ENCODE measurements at places on chromosomes 4 and X.

DNA sequence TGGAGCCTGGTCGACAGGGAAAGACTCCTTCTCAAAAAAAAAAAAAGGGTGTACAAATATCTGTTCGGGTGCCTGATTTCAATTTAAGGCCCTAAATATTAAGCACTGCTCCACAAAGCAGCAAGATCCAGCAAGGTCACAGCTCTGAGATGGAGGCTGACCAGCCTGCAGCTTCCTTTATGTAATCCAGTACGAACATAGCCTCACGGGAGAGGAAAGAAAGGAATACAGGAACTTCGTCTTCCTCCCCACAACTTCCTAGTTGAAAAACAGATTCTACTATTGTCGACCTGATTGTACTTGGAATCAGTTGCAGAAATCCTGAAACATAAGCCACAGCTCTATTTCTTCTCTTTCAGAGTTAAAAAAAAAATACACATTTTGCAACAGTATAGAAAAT is 53.5 kb upstream of the TBC1D9 start:
- DNase-seq, result no peak

GRCh38 chr4:48635980-48636379 is 144.1 kb downstream of the FRYL start:
- DNase-seq, result no peak

DNA sequence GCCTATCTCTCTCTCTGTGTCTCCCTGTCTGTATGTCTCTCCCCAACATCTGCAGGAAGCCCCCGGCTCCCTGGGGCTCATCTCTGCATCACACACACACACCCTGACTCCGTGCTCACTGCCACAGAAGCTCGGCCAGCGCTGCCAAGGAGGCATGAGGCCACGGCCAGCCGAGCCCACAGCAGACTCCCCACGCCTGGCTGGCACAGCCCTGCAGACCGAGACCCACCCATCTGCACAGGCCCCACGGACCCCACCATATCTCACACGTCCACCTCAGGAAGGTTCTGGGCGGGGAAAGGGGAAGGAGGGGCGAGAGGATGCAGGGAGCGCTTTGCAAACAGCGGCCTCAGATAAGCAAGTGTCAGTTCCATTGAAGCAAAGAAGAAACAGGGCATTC is 28.5 kb upstream of the SLC25A6 start:
- no peak for DNase-seq

GRCh38 chrX:110402091-110402849 is 43.6 kb downstream of the RTL9 start:
- DNase-seq, result no peak

DNA sequence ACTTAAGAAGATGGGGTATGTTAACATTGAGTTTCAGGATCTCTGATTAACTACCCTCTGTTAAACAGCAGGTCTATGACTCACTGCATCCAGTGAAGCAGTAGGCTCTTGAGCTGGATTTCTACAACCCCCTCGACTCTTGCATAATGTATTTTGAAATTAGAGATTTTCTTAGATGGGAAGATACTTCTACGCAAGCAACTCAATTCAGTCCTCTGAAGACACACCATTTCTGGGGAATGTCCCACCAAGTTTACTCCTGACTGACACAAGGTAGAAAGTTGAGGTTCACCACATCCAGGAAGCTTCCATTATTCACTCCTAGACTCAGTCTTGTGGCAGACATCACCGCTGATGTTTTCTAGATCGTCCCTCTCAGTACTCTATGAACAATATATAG is 12.9 kb downstream of the PALLD start:
- no peak for DNase-seq

DNA sequence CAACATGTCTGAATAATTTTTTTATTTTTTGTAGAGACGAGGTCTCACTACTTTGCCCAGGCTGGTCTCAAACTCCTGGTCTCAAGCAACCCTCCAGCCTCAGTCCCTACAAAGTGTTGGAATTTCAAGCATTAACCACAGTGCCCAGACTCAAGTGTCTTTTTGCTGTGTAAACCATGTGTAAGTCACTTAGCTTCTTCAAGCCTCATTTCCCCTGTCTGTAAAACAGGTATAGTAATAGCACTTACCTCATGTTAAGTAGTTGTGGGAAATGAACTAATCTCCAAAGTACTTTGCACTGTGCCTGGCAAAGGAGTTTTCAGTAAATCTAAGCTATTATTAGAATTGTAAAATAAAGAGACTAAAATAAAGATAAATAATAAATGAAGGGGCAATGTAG is 35.7 kb downstream of the STBD1 start:
- no peak for DNase-seq

DNA sequence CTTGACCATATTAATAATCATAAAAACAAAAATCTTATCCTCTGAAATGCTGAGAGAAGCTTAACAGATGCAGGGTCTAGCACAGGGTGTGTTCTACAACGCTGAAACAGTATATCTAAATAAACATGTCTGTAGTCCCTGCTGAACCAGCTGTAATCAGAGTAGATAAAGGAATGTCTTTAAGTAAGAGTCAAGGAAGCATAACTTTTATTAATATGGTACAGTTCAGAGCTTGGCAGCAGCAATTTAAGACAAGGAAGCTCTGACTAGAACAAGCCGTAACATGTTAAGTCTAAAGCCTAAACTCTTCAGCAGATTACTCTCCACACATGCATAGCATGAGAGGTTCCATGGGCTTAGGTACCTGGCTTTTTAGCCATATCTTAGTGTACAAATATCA is 36.1 kb downstream of the NFKB1 start:
- DNase-seq, result no peak

DNA sequence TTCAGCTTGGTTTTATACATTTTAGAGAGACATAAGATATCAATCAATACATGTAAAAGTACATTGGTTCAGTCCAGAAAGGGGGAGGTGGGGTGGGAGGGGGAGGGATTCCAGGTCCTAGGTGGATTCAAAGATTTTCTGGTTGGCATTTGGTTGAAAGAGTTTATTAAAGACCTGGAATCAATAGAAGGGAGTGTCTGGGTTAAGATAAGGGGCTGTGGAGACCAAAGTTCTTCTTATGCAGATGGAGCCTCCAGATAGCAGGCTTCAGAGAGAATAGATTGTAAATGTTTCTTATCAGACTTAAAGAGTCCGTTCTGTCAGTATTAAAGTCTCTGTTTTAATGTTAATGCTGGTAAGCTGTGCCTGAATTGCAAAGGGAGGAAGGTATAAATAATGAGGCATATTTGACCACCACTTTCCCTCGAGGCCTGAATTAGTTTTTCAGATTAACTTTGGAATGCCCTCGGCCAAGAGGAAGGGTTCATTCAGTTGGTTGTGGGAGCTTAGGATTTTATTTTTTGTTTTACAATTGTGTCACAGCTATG is 169.9 kb downstream of the AASDH start:
- no peak for DNase-seq

DNA sequence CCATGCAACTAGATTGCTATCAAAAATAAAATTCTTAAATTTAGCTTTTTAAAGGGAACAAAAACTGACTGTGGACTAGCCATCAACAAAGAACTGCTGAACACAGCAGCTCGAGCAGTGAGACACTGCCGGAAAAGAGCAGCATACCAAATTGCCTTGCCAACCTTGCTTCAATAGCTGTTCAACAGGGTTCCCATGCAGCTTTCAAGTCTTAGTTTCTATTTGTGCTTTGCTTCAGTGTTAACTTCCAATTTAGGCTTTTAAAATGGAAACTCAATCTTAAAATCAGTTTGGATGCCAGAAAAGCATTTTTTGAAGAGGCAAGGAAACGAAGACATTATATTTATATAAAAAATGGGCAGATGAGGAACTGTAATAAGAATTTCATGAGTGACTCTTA is 463.4 kb upstream of the MAGEB18 start:
- no peak for DNase-seq

- DNase-seq, result no peak
Measured at GRCh38 chrX:22173966-22174365, 98.7 kb upstream of the CBLL2 start.

DNA sequence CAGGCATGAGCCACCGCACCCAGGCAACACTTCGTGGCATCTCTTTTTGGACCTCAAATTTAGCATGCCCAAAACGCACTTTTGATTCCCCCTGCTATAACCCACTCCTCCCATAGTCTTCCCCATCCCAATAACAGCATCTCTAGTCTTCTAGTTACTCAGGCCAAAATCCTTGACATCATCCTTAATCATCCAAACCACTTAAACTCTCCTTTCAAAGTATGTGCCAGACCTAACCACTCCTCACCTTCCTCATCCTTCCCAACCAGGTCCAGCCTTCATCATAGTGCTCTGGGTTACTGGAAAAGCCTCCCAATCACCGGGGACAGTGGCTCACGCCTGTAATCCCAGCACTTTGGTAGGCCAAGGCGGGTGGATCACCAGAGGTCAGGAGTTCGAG is 41.9 kb downstream of the AFAP1 start:
- DNase-seq, result no peak

- DNase-seq, result no peak
Measured at GRCh38 chr4:36249610-36250009, 5.3 kb upstream of the ARAP2 start.

GRCh38 chr4:121339307-121339706 is 41.5 kb downstream of the QRFPR start:
- DNase-seq, result no peak

GRCh38 chr4:135804785-135805184 is 1603.2 kb upstream of the PABPC4L start:
- DNase-seq, result no peak

GRCh38 chr4:165799384-165799815 is 73.6 kb upstream of the TLL1 start:
- DNase-seq, result no peak

- DNase-seq, result no peak
Measured at GRCh38 chrX:133477986-133478385, 62.7 kb upstream of the GPC4 start.

DNA sequence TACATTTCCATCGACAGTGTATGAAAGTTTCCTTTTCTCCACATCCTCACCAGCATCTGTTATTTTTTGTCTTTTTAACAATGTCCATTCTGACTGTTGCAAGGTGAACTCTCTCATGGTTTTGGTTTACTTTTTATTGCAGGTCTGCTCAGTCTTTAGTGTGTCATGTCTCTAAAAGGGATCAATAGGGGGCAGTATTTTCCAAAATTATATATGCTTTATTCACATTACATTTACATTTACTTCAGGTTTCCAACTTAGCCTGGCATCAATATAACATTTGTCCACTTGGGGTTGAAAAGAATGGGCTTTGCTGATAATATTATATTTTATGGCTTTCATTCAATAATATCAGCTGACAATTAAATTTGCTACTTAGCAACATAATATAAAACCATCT is 265.0 kb upstream of the SLITRK2 start:
- no peak for DNase-seq

DNA sequence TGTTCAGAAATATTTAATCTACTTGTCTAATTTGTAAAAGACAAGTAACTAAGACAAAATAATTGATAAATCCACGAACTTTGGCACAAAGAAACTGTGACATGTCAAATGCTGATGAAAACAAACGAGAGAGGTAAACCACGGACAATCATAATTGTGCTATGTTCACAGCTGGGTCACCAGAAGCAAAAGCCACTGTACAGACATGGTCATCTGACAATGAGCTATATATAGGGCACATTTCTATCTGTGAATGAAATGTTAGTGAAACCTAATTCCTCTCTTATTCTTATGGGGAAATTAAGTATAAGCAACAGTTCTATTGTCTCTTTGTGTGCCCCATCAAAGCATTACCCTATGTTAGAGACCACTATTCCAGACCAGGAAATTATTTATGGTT is 444.0 kb upstream of the TRAM1L1 start:
- DNase-seq, result no peak

DNA sequence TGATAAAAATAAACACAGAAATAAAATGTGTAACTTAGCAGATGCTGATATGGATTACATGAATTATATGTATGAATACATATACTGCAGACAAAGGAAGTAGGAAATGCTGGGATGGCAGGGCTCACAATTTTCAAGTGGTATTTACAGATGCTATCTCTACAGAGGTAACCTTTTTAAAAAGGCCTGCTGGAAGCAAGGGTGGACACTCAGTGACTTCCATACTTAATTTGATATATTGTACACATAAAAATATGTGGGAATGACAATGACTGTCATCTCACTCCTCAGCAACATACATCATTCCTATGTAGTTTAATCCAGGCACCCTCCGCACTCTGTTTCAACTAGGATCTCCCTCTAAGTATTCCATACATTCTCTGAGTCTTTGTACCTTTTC is 452.9 kb downstream of the DTHD1 start:
- DNase-seq, result no peak

DNA sequence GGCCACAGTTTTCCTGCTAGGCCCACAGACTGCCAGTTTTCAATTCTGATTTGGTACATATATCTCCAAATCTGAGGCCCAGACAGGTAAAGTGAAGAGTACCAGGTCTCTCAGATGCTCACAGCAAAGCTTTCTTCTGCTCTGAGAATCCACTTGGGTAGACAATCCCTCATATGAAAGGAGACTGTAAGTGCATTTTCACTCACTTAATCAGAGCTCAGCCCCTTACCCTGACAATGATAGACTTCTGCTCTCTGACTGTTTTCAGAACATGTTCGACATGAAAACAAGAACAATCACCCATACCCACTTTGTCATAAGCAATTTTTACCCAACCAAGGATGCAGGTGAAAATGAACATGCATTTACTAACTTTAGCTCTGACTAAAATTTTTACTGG is 7.1 kb downstream of the GPRIN3 start:
- DNase-seq, result no peak

DNA sequence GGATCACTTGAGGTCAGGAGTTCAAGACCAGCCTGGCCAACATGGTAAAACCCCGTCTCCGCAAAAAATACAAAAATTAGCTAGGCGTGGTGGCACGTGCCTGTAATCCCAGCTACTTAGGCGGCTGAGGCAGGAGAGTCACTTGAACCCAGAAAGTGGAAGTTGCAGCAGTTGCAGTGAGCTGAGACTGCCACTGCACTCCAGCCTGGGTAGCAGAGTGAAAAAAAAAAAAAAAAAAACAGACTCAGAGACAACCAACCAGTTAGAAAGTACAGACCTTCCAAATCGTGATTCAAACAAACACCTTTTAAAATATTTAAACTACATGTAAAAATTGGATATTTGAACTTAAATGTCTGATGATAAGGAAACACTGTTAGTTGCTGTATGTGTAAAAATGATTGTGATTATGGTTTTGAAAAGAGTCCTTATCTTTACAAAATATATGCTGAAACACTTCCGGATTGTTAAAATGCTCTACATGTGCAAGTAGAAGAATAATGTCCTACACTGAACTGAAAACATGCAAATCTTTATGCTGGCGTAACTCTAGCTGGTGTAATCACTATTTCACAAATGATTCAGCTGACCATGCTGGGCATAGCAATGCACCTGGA is 37.8 kb downstream of the SH3KBP1 start:
- DNase-seq, result no peak

Data from activated T-cell treated with anti-CD3 and anti-CD28 coated beads for 4 hours (primary cell).